Mucosa of descending colon (tissue), 3 donors: ENCODE measurements at places on chromosomes 13 and 19. TPM values are rescaled to one million over a fixed set of nuclear protein-coding genes. Genes with fewer than 3 reads are reported as not detected.

- no peak for DNase-seq
Observed at GRCh38 chr13:19089315-19089714, 92.3 kb downstream of the TUBA3C start.

GRCh38 chr13:43389983-43390382 lies 366.6 kb downstream of the DNAJC15 start:
- no peak for DNase-seq

KCNC3 gene
- 1.1 TPM for total RNA-seq

- DNase-seq: peak; percentile 88
Observed at GRCh38 chr19:13118424-13119193, 545 bp downstream of the NACC1 start.

GRCh38 chr13:53126841-53127245 lies 98.2 kb downstream of the OLFM4 start:
- DNase-seq: no peak

GRCh38 chr19:1400281-1401137 lies 833 bp downstream of the GAMT start:
- DNase-seq: no peak

- no peak for DNase-seq
Observed at GRCh38 chr13:77510156-77510555, 25.4 kb upstream of the SCEL start.

C1QTNF9B gene
- not detected for total RNA-seq

DNA sequence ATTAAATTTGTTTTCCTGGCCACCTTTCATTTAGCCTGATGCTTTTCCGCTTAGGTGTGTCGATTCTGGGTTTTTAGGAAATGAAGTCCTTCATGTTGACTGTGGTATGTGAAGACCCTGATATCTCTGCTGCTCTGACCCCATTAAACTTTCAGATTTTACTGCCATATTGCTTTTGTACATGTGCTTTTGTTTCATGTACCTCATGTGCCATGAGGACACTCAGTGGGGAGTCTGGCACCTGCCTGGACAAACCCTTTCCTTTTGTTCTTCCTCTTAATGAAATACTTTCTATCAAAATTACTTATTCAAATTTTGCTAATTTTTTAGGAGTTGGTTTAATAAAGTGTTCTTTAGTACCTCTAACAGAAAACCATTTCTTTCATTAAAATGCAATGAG lies 774.8 kb downstream of the GPC5 start:
- DNase-seq: no peak

C19orf85 gene
- total RNA-seq: not detected

- no peak for DNase-seq
Observed at GRCh38 chr13:104404325-104404724, 1338.1 kb upstream of the SLC10A2 start.

GRCh38 chr13:47033216-47033615 lies 136.4 kb upstream of the HTR2A start:
- no peak for DNase-seq

GSX1 gene
- not detected for total RNA-seq

GRCh38 chr13:50884265-50884664 lies 25.3 kb upstream of the RNASEH2B start:
- no peak for DNase-seq

GRCh38 chr19:5839065-5840017 lies at the start of gene FUT6:
FUT6 (minus strand) TSS chr19:5839702; CDS start chr19:5832567, 7,135 bp downstream.
- no peak for DNase-seq

DNA sequence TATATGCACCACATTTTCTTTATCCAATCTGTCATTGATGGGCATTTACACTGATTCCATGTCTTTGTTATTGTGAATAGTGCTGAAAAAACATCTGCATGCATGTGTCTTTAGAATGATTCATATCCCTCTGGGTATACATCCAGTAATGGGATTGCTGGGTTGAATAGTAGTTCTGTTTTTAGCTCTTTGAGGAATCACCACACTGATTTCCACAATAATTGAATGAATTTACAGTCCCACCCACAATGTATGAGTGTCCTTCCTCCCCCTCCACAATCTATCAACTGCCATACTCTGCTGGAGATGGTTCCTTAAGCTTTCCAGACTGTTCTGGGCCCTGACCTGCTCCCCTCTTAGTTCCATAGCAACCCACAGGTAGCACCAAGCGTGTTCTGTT lies 667.0 kb downstream of the LIG4 start:
- DNase-seq: no peak

GRCh38 chr13:41241626-41242025 lies 21.8 kb downstream of the MTRF1 start:
- DNase-seq: no peak

KISS1R gene
- not detected for total RNA-seq

SBK2 gene
- total RNA-seq: not detected
